Kidney tubule cell (primary cell): ENCODE measurements at places on chromosomes 7 and 10.

- no peak for DNase-seq
These were observed 7.0 kb downstream of the REEP3 start for GRCh38 chr10:63528084-63528744.

DNA sequence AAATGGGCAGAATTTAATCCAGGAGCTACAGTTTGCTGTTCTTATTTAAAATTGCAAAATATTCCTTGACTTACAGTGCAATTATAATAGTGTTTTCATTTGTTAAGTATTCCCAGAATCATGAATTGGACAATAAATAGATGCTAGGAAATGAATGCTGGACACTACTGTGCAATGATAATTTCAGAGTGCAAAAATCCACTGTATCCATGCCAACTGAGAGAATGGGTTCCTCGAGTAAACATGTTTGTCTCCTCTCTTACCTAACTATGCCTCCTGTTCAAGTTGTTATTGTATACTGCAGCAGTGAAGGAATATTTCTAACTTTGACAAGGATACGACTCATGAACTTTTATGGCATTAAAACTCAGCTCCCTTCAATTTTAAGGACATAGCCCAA is 1396.3 kb downstream of the GATA3 start:
- no peak for DNase-seq

- DNase-seq = no peak
These were observed 50.2 kb downstream of the KDM7A start for GRCh38 chr7:140126435-140127034.

GRCh38 chr10:95266674-95267095 is 24.1 kb downstream of the PDLIM1 start:
- DNase-seq = peak; percentile 98

- no peak for DNase-seq
These were observed 154.9 kb upstream of the ITGB1 start for GRCh38 chr10:33112831-33113455.

GRCh38 chr7:26372704-26373103 is 81.0 kb downstream of the SNX10 start:
- no peak for DNase-seq

- DNase-seq = peak; percentile 100
These were observed 23.3 kb downstream of the MYOF start for GRCh38 chr10:93458821-93459257.

- DNase-seq = no peak
These were observed 69.0 kb downstream of the TACC2 start for GRCh38 chr10:122057841-122058413.

GRCh38 chr7:103348959-103349358 is 1.5 kb downstream of the PSMC2 start:
- DNase-seq = no peak

- peak; percentile 10 for DNase-seq
These were observed 591.1 kb downstream of the TNS3 start for GRCh38 chr7:46990761-46991160.

- no peak for DNase-seq
These were observed 133.1 kb upstream of the SEMA3C start for GRCh38 chr7:81051811-81052413.

GRCh38 chr10:102120142-102120990 is at the start of gene LDB1:
LDB1 (minus strand) TSS chr10:102120368; CDS start chr10:102120110, 258 bp downstream.
- DNase-seq = peak; percentile 84

- DNase-seq = no peak
These were observed 43.6 kb upstream of the JAZF1 start for GRCh38 chr7:28224172-28224571.

GRCh38 chr7:110856704-110857103 is 234.2 kb upstream of the LRRN3 start:
- peak; percentile 35 for DNase-seq

DNA sequence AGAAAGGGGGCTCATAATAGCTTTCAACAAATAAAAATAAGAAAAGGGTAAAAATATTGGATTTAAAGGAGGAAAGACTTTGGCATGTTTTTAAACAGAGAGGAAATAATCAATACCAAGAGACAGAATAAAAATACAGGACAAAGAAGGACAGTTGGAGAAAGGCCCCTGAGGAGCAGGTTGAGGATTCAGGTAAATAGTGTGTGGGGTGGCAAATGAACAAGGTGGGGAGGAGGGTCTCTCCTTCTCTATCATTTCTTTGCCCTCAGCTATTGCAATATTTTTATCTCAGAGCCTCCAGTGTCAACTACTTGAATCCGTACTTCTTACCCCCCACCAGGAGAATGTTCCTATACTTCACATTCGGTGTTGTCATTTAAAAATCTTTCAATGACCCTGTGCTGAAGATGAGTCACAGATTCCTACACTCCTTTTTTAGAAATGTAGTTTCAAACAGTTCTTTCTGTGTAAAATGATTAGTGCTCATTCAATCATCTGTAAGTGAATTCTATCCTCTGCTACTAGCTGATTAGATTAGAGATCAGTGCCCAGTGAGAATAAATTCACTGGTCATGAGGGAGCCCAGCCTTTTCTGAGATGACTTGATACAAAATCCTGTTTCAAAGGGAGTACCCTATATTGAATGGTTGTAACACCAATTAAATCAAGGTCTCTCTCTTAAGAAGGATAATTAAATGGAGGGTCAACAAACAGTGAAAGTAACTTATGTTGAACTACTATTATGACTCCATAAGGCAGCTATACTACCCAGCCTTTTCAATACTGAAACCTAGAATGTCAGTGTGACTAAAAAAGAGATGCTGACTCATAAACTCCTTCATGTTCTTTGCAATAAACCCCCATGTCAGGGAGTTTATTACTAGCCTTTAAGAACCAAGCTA is 50.4 kb upstream of the WNT16 start:
- DNase-seq = peak; percentile 54
